Stimulated activated CD8-positive, alpha-beta memory T cell treated with anti-CD3 and anti-CD28 coated beads, Interleukin-15, amount 100 ng/mL, for 48 hours (primary cell): ENCODE measurements at places on chromosomes 7 and 10.

GRCh38 chr7:42661312-42661711, 250.6 kb downstream of the C7orf25 start:
- DNase-seq, result no peak

GRCh38 chr10:79417266-79417665, 28.2 kb downstream of the ZCCHC24 start:
- no peak for DNase-seq

GRCh38 chr10:32995066-32995622, 37.1 kb upstream of the ITGB1 start:
- no peak for DNase-seq

DNA sequence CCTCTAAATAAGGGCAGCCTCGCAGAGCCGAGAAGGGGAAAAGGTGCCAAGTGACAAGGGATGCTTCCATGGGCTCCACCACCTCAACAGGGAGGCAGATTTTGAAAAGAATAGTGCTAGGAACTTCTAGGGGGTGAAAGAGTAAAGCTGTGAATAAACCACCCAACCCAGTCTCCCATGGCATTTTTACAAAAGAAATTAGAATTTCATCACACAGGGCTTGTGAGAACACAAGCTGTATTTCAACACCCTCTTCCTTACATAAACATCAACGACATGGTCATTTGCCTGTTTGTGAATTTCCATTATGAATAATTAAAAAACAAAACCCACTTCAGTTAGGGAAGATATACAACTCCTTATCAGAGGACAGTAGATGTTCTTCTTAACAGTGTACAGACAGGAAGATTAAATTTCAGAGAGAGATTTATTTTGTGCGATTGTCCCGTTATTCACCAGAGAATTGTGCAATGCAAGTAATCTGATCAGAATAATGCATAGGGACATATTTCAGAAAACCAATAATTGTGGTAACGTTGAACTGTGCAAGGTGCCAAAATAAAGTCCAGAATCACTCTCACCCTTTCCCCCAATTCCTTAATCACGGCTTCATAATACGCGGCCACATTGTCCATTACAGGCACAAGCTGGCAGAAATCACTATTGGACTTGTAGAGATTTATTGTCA, 207.8 kb upstream of the MGMT start:
- no peak for DNase-seq

GRCh38 chr10:78416031-78417011, 382.7 kb downstream of the RPS24 start:
- no peak for DNase-seq

DNA sequence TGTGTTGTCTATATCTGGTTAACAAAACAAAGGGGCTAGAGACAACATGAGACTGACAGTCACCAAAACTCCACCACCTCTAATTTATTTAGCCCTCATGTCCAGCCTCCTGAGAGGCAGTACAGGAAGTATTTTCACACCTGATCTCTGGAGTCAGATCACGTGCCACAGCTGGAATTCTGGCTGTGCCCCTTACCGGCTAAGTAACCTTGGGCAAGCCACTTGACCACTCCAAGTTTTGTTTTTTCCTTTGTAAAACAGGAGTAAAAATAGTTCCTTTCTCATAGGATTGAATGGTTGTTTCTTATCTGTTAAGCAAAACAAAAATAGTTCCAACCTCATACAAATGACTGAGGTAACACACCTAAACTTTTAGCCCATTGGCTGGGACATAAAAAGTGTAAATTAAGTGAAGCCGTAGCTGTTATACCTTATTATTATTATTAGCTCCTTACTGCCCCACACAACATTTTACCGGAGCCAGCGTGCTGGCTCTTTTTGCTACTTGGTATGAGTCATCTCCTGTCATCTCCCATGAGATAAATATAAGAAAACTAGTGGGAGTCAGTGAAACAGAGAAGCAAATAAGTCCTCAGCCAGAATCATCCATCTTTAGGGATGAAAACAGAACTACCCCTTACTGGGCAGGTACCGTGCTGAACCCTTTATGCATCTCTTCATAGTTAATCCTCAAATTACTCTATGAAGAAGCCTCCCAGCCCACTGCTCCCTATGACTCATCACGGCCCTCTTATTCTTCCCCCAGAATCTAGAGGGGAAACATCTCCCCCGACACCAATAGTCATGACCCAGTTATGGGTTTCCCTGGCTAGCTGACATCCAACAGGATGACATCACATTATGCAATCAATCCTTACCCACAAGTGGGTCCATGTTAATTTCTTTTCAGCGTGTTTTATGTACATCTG, 44.9 kb downstream of the PPP1R3C start:
- DNase-seq, result no peak

- no peak for DNase-seq
Measured at GRCh38 chr10:30798646-30799185, 169.2 kb upstream of the LYZL2 start.

DNA sequence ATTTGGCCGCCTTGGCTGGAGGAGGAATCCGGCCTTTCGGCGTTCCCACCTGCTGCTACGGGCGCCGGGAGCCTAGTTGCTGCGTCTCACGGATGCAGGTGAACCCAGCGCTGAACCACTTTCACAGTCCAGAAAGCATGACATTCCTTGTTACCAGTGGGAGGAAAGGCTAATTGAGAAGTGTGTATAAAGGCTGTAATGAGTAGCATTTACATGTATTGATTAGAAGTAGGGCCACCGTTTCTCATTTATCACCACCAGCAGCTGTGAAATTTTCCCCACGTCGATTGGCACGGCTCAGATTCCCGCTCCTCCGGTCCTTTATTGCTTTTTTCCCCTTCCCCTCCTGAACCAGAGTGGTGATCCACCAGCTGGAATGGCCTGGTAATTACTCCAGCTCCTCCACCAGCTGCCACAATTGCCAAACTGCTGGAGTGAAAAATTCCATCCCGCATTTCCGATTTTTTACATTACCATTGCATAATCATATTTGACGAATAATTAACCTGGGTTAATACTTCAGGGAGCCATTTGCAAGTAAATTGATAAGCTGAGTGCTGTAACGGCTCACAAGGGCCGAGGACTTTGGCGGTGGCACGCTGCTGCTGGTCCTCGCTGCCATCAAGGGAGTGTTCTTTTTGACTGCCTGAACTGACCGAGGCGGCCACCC, 153.3 kb downstream of the POU6F2 start:
- no peak for DNase-seq

GRCh38 chr10:29689001-29689400, 54.2 kb upstream of the SVIL start:
- DNase-seq, result no peak

DNA sequence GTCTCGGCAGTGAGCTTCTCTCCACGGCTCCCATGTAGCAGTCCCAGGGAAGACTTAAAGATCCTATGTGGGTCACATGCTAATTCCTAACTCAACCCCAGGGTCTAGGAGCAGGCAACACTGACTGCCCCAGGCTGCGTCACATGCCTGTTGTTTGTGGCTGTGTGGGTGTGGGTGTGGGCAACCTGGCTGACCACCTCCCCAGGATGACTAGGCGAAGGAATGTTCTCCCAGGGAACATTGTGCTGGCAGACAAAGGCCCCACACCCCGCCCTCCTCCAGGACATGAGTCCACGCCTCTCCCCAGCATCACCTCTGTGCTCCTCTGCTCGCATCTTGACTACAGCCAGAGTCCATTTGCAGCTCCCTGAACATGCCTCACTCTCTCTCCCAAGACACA, 30.3 kb downstream of the SLC29A3 start:
- no peak for DNase-seq

DNA sequence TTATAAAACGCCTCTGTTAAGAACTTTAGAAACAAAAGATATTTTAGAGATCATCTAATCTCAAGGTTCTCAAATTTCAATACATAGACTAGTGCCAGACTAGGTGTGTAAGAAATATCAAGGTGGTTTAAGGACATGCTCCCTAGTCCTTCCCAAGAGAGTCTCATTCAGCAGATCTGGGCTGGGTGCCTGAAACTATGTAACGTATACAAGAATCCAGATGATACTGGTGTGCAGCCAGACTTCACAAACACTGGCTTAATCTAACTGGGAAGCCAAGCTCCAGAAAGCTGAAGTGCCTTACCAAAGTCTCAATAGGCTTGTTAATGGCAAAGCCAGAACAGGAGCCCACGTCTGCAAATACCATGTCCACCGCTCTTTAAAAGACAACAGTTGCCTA, 105.0 kb upstream of the AMPH start:
- no peak for DNase-seq

GRCh38 chr7:46653848-46654247, 732.8 kb upstream of the IGFBP3 start:
- no peak for DNase-seq

DNA sequence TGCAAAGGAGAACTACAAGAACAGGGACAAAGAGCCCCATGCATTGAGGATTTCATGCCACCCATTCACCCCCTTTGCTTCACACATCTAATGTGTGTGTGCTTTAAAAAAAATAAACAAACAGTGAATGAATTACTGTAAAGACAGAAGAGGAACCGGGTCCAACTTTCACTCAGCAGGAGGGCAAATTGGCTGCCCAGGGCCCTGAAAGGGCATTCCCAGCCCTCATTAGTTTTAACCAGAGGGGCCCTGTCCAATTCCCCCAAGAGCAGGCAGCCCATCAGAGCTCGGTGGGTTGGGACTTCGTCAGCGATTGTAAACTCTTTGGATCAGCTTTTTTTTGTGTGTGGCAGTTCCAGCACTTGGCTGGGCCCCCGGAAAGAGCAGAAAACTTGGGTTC, 73.6 kb upstream of the PDZD8 start:
- DNase-seq, result no peak

DNA sequence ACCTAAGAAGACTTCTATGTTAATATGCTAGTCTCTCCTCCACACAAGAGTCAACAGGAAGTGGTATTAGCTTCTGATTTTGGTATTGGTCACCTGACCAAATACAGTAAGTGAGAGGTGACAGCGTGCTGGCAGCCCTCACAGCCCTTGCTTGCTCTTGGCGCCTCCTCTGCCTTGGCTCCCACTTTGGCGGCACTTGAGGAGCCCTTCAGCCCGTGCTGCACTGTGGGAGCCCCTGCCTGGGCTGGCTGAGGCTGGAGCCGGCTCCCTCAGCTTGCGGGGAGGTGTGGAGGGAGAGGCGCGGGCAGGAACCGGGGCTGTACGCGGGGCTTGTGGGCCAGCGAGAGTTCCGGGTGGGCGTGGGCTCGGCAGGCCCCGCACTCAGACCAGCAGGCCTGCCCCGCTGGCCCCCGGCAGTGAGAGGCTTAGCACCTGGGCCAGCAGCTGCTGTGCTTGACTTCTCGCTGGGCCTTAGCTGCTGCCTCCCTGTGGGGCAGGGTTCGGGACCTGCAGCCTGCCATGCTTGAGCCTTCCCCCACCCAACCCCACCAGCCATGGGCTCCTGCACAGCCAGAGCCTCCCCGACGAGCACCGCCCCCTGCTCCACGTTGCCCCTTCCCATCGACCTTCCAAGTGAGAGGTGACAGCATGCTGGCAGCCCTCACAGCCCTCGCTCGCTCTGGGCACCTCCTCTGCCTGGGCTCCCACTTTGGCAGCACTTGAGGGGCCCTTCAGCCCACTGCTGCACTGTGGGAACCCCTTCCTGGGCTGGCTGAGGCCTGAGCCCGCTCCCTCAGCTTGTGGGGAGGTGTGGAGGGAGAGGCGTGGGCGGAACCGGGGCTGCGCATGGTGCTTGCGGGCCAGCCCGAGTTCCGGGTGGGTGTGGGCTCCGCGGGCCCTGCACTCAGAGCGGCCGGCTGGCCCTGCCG, 4.2 kb upstream of the ACSL5 start:
- no peak for DNase-seq

DNA sequence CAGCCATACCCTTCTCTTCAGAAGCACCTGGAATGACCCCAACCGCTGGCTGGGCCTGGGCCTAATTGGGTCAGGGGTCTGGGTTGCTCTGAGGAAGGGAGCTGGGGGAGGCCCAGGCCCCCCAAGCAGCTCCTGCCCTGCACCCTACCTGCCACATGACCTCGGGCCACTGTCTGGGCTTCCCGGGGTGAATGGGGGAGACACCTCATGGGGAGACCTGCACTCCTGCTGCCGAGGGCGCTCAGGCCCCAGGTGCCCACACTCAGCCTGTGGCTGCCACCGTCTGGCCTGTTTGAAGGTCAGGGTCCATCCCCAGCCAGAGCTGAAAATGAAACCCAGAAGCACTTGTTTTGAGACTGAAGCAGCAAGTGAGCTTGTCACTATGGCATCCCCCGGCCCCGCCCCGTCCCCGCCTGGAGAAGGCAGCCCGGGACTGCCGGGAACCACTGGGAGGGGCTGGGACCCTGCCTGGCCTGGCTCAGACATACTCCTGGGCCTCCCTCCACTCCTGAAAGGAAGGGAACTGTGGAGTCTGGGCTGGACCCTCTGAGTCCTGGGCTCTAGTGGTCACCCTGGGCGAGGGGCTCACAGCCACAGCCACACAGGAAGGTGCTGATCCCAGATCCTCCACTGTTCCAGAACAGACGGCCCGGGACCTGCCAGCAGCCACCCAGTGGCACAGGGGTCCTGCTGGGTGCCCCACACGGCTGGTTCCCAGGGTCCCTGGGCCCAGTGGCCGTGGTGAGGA, 7.4 kb upstream of the MICALL2 start:
- no peak for DNase-seq

DNA sequence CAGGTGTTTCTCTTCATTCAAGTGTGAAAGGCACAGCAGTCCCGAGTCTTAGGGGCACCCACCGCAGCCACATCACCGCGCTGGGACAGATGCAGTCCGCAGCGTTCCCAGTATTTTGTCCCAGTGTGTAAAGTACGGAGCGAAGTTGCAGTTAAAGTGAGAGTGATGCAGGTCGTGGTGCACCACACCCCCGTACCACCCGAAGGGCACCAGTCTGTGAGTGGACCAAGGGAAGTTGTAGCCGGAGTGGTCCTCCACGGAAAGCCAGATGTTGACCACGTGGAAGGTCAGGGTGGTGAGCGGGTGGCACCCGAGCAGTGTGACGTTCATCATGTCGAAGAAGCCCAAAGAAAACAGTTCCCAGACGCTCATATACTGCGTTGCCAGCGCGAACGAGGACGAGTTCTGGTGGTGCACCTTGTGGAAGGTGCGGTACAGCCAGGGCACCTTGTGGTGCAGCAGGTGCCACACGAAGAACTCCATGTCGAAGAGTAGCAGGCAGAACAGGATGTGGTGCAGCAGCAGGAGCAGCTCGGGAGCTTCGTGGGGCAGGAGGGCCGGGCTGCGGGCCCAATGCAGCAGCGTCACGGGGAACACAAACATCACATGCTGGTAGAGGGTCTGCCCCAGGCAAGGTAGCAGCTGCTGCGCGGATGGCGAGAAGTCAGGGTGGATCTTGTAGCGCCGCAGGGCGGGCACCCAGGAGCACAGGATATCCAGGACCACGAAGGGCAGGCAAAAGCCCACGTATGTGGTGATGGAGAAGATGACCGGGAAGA, 526 bp downstream of the CH25H start:
- DNase-seq, result no peak

- no peak for DNase-seq
Measured at GRCh38 chr7:83190659-83191389, 28.1 kb upstream of the PCLO start.

- DNase-seq, result peak; percentile 12
Measured at GRCh38 chr7:29955799-29956486, 33.7 kb downstream of the SCRN1 start.

GRCh38 chr10:106761906-106762305, 402.6 kb downstream of the SORCS1 start:
- DNase-seq, result no peak

- DNase-seq, result no peak
Measured at GRCh38 chr10:53325066-53325465, 552.5 kb upstream of the MBL2 start.

- no peak for DNase-seq
Measured at GRCh38 chr10:59234816-59235429, 58.5 kb downstream of the PHYHIPL start.
